ENCODE measurements at places on chromosomes 6 and 20. TPM values are rescaled to one million over a fixed set of nuclear protein-coding genes. Genes with fewer than 3 reads are reported as not detected.

The TRIM10 gene
- total RNA-seq: 4.5 TPM

The SLC32A1 gene
- total RNA-seq: not detected

The TPMT gene
- total RNA-seq: 33.3 TPM

The WDR27 gene
- total RNA-seq: 34.1 TPM

The HUS1B gene
- not detected for total RNA-seq

The EYS gene
- total RNA-seq: not detected

The FOXF2 gene
- not detected for total RNA-seq

The HLA-DMA gene
- total RNA-seq: 0.71 TPM

- DNase-seq: no peak
These were observed 12.3 kb upstream of the FAM110A start for GRCh38 chr20:821046-821730.

DNA sequence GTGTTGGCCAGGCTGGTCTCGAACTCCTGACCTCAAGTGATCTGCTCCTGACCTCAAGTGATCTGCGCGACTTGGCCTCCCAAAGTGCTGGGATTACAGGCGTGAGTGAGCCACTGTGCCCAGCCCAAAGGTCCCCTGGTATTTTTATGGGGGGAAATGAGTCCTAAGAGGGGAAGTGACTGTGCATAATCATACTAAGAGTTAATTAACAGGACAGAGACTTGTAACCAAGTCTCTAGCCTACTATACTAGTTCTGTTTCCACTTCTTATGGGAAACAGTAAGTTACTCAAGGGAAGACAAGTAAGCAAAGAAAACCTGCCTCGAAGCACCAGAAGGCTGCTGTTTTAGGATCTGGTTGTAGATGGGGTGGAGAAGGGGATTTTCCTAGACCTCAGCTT, 27.9 kb downstream of the TCF15 start:
- no peak for DNase-seq

DNA sequence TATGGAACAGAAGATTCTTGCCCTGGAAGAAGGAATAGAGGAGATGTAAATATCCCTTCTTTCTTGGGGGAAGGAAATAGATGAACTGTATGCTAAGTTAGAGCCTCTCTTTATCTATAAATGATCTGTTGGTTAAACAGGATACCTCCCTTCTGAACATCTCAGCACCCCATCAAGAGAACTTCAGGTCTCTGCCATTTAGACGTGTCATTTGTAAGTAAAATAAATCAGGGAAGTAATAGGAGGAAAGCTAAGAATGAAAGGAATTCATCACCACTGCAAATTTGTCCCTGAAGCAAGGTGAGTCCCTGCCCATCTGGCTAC, 42.5 kb upstream of the TNFAIP3 start:
- no peak for DNase-seq

GRCh38 chr6:357791-358341, 33.7 kb upstream of the IRF4 start:
- DNase-seq: no peak

GRCh38 chr6:127949251-127949650, 48.4 kb upstream of the THEMIS start:
- no peak for DNase-seq

DNA sequence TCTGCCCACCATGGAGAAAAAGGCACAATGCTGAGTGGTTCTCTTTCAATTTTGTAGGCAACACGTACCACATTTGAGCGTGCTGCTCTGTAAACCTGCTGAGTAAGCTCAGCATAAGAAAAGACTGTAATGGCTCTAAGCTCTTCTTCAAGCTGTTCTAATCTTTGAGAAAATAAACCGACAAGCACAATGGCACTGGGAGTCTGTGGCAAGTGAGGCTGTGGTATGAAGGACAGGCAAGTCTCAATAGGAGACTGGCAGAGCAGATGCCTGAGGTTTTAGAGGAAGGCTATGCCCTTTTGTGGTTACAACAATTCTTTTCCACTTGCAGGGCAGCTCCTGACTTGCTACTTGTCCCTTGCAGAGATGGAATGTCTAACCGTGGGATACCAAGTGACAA, 136.7 kb upstream of the EXOC2 start:
- no peak for DNase-seq

DNA sequence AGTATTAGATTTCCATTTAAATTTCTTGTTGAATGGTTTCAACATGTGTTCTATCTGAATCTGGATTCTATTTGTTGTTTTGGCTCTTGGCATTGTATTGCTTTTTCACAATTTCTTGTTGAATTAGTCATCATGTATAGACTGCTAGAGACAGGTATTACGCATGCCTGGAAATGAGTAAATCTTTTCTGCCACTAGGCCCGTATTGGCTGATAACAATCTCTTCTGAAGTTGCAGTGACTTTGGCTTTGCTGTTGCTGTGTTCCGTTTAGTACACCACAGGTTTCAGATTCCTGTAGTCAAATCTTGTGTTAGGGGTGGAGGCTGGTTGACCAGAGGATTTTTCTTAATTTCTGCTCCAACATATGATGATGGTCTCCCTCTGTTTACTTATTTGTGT, 1339.4 kb downstream of the GRIK2 start:
- DNase-seq: no peak

GRCh38 chr6:156944412-156944811, 167.2 kb downstream of the ARID1B start:
- DNase-seq: no peak

- no peak for DNase-seq
These were observed 21.1 kb upstream of the PKIB start for GRCh38 chr6:122589115-122589514.

GRCh38 chr6:123742626-123743025, 61.0 kb upstream of the NKAIN2 start:
- no peak for DNase-seq

DNA sequence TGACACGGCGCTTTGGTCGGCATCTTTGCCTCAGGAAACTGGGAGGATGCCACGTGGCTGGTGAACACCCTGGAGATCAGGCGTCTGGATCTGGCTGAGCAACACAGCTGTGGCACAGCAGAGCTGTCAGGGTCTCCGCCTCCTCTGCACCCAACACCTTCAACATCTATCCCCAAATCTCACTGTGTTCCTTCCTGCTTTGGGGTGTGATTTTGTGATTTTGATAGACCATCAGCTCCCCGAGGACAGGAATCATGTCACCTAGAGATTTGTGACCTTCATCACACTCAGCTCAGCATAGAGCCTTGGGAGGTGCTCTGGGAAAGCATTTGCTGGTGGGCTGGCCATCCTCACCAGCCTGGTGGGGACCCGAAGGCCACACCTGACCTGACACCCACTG, 203.7 kb upstream of the FOXQ1 start:
- no peak for DNase-seq

DNA sequence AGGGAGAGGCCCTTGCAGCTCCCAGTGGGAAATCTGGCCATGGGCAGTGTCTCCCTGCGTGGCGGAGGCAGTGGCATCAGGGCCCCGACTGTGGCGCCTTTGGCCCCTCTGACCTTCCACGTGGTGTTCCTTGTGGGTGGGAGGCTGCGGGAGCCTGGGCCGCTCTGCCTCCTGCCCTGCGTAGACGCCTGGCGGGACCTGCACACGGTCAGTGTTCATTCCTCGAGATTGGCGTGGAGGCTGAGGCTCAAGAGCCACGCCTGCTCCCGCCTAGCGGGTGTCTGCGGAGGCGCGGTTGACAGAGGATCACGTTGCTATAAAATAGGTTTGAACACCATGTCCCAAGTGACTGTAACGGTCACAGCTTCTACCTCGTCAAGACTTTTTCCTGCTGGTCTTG, 14.0 kb downstream of the COL9A3 start:
- no peak for DNase-seq

GRCh38 chr20:15375836-15376235, 1038.4 kb upstream of the FLRT3 start:
- DNase-seq: no peak

- no peak for DNase-seq
These were observed 3.6 kb upstream of the TOX2 start for GRCh38 chr20:43911066-43911465.

DNA sequence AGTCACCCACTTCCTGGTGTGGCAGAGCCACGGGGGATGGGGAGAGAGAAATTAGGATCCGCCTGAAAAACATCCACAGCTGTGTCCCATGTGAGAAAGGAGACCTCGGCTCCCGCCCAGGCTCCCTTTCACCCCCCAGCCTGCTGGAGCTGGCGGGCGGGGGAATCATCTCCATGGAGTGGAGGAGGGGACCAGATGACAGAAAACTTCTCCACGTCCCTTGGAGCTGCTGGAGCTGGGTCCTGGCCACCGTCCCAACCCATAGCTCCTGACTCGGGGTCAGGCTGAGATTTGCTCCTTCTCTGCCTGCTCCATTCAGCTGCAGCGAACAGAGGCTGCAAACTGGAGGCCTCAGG, 113.8 kb downstream of the CEBPB start:
- DNase-seq: no peak

DNA sequence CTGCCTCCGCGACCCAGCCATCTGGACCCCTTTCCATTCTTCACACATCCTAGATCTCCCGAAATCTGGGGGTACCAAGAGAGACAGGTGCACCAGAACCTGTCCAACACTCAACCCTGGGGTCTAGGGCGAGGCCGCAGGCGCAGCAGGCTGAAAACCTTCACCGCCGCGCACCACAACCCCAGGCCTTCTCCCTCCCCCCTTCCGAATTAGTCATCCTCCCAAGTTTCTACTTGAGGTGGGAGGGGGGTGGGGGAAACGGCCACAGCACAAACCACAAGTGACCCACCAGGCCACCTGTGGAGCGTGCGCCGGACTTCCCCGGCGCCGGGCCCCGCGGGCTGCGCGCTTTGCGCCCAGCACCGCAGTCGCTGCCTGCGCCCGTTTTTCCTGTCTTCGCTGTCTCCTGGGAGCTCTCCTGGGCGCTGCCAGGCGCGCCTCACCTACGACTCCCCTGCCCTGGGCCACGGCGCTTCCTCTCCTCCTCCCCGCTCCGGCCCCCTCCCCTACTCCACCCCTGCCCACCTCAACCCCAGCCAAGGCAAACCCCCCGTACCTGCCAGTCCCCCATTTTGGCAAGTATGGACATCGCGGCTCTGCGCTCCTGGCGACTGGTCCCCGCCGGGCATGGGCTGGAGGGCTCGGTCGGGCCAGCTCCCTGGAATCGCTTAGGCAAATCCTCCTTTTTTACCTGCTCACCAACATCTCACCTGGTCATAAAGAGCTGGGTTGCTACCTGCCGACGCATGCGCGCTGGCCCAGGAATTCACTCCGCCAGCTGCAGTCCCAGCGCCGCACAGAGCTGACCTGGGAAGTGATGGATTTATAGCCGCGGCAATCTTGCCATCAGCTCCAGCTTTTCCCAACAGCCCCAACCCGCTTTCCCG, 4.2 kb upstream of the TFAP2A start:
- DNase-seq: no peak

DNA sequence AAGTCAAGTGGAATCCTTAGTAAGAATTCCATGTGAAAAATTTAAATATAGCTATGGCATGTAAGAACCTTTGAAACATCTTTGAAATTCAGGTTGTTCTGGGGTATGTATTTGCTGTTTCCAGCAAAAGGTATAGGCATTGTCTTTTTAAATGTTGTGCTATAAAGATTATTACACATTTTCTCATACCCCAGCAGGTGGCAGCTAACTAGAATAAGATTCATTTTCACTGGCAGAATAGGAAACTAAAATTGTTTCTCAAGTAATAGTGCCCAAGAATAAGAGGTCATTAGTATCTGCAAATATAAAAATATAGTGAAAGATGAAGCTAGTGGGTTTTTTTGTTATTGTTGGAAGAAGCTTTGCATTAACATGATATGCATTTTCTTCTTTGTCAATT, 1.8 kb downstream of the GRIK2 start:
- no peak for DNase-seq

- DNase-seq: no peak
These were observed 78.5 kb downstream of the NFATC2 start for GRCh38 chr20:51463998-51464397.

GRCh38 chr20:59084041-59084850, 41.7 kb upstream of the PRELID3B start:
- no peak for DNase-seq

DNA sequence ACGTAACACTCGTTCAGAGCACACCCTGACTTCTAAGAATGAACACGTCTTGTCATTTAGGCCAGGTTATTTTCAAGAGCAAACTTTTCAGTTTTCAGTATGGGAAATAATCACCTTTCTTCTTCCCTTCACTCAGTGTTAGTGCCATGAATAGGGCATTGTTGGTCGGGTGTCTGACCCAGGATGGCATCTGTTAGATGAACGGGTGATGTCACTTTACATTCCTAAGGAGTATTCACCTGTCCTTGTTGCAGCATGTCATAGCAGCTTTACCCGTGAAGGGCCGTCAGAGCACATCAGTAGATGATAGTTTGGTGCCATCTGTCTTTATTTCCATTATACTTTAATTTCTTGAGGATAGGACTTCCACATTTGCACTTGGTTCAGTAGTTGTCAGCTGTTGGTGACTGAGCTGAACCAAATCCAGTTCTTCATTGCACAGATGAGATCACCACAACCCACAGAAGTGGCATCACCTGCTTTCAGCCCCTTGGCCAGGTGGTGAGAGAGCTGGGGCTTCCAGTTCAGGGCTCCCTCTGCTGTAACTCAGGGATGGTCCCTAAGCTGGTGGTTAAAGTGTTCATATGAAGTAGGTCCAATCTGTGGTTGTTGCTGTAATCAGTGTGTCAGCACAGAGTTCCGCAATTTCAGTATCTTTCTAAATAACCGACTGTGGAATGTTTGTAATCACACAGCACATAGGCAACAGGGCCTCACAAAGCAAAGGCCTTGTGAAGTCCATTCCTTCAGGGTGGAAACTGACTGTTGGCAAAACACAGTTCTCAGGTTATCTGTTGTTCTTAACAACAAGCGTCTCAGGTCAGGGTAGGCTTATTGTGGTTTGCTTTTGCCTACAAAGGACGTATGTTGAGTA, 68.2 kb downstream of the FAM120B start:
- peak; percentile 17 for DNase-seq

- DNase-seq: peak; percentile 50
These were observed 571 bp upstream of the PRPF6 start for GRCh38 chr20:63980317-63980805.

GRCh38 chr20:32474009-32474716, 111.0 kb downstream of the NOL4L start:
- peak; percentile 43 for DNase-seq

DNA sequence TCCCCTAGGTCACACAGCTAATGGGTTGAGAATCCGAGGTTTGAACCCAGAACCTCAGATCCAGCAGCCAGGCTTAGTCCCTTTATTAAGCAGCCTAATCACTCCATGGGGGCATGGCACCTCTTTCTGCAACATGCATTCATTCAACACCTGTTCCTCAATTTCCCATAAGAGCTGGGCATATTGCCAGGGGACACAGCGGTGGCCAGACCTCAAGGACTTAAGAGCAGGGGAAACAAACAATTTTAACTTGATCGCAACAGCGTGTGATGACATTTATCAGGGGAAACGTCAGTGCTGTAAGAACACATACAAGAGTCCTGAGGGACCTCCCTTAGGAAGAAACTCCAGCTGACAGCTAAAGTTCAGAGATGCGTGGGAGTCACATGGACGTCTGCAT, 267.4 kb upstream of the CDH4 start:
- no peak for DNase-seq
